Effector CD4-positive, alpha-beta T cell (primary cell): ENCODE measurements at places on chromosomes 2 and 18.

DNA sequence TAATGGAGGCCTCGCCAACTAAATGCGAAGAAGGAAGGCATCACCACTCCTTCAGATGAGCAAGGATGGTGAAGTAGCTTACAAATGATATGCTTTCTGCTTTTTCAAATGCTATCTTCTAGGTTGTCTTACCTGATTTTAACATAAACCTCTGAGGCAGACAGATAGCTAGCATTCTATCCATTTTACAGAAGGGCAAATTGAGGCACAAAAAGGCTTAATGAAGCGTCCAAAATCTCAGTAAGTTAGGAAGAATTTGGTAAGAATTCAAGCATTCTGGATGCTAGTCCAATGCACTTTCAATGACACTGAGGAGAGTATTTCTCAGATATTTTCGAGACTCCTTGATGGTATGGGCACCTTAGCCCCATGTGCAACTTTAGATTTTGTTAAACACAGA, 81.8 kb downstream of the LRP2 start:
- DNase-seq, result no peak

DNA sequence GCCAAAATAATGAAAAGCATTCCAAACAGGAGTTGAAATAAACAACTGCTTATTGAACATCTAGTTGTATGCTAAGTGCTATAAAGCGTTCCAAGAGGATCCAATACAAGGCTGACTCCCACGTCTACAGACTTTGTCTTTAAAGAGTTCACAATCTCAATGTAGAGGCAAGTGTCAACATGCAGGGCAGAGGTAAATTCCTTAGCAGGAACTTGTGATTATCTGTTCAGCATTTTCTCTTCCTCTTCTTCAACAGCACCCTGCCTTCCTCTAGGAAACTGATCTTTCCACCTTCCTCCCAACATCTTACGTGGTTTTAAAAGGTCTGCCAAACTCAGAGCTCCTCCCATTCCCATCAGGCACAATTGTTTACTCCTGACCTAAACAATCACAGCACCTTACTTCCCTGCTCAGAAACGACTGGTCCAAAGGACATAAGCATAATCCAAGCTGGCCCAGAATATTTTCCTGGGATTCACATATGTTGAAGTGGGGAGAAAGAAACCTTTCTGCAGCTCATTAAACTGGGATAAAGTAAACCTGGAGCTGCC, 83.9 kb downstream of the ITSN2 start:
- DNase-seq, result no peak

GRCh38 chr2:235303499-235304291, 190.1 kb upstream of the AGAP1 start:
- no peak for DNase-seq

- DNase-seq, result no peak
Measured at GRCh38 chr2:42918041-42918440, 125.7 kb upstream of the HAAO start.

DNA sequence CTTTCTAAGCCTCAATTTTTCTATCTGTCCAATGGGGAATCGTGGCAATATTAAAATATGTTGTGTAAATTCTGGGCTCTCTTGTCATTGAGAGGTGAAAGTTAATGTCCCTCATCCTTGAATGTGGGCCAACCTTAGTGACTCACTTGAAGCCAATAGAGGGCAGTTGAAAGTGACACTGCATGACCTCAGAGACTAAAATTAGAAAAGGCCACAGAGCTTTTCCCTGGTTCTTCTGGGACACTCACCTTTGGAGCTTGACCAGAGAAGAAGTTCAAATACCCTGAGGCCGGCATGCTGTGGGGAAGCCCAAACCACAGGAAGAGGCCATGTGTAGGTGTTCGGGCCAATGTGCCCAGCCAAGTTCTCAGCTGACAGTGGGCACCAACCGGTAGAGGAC, 24.1 kb upstream of the SIX2 start:
- no peak for DNase-seq

DNA sequence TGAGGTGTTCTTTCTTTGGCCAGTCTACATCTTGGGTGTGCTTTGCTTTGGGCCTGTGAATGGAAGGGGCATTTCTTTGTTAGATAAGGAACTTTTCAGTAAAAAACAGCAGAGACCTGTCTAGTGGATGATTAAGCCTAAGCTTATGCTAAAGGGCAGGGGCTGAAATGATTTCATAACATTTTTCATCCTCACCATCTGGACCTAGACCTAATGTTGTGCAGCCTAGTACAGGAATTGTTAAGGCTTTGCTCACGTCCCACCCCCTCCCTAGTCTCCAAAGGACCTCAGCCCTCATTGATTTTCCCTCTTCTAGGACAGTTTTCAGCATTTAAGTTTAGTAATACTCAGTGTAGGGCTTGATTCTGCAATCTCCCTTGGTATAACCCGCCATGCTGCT, 111.8 kb downstream of the PRKCE start:
- no peak for DNase-seq

GRCh38 chr2:236754271-236754944, 184.8 kb downstream of the ACKR3 start:
- no peak for DNase-seq

DNA sequence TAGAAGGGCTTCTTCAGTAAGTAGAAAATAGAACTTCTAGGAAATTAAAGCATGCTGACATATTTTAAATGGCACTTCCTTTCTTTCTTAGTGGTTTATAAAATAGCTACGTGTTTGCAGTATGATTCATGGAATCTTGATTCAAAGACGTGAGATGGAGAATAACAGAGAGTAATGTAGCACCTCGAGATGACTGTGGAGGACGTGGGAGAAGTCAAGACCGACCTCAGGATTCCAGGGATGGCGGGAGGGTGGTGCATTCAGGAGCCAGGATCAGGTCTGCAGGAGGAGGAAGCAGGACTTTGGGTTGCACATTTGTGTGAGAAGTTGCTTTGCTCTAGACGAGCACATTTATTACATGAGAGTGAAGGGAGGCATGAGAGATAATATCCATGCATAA, 56.0 kb downstream of the DCDC2C start:
- no peak for DNase-seq

- no peak for DNase-seq
Measured at GRCh38 chr2:14632133-14632936, at the start of gene LRATD1. Gene LRATD1 (plus strand): TSS chr2:14632717. CDS start chr2:14633980, 1,263 bp downstream.

- no peak for DNase-seq
Measured at GRCh38 chr18:61676773-61677434, 215.9 kb downstream of the RNF152 start.

DNA sequence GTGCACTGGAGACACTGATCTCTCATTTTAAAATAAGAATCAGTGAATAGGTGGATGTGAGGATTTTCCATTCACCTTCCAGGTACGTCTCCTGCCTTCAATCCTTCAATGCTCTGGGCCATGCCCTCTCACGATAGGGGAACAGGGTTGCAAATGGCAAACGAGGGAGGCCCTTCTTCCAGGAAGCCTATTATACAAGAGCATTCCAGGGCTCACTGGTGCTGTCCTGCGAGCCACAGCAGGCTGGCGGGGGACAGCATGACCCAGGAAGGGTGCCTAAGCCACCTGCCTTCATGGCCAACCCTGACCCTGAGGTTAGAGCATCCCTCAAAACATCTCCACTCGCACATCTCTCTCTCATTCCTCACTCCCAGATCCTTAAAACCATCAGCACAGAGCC, 20.6 kb upstream of the ID2 start:
- DNase-seq, result no peak

GRCh38 chr2:240424341-240425235, 10.9 kb upstream of the GPC1 start:
- no peak for DNase-seq

DNA sequence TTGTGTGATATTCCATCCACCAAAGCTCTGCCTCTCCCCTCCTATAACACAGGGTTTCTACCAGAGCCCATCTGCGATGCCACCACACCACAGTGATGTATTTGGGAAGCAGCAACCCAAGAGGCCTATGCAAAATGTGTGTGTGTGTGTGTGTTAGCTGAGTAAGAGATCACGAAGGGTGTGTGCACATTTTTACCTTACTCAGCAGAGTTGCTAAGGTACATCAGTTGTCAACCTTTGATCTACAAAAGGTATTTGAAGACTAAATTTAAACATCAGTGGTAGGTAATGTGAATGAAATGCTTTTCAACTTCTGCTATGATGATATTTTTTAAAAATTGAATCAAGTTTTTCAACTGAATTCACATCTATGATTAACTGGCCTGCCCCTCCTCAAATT, 227.6 kb downstream of the FBXO15 start:
- DNase-seq, result no peak

DNA sequence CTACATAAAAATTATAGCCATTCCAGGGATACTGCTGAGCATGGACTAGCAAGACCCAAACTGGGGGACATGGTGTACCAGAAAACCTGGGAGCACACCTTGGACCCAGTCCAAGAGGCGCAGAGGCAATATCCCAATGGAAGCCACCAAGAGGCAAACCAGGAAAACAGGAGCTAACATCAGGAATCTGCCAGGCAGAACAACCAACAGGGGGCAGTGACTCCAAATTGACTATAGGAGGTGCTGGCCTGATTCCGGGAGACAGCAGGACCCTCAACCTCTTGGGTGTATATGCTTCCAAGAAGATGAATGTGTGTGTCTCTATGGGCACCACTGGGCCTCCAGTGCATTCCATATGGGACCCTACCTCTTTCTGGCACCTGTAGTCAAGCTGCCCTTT, 172.7 kb upstream of the ARL4C start:
- no peak for DNase-seq

- no peak for DNase-seq
Measured at GRCh38 chr2:120840795-120841487, 105.3 kb downstream of the GLI2 start.

- no peak for DNase-seq
Measured at GRCh38 chr2:53509831-53510388, 257.7 kb upstream of the CHAC2 start.
